ENCODE measurements at places on chromosomes 3 and 15. TPM values are rescaled to one million over a fixed set of nuclear protein-coding genes. Genes with fewer than 3 reads are reported as not detected.

The IL12A gene
- not detected for total RNA-seq

The ITPKA gene
- total RNA-seq, result 1.1 TPM

The TCAIM gene
- 17.1 TPM for total RNA-seq

The KAT2B gene
- 13.6 TPM for total RNA-seq

The AGTR1 gene
- total RNA-seq, result not detected

The PLA2G4D gene
- not detected for total RNA-seq

The MORC1 gene
- not detected for total RNA-seq

The GOLGA6B gene
- total RNA-seq, result not detected

The PRSS50 gene
- not detected for total RNA-seq

The SCN11A gene
- total RNA-seq, result 0.78 TPM
